ENCODE measurements at places on chromosomes 6 and 20. TPM values are rescaled to one million over a fixed set of nuclear protein-coding genes. Genes with fewer than 3 reads are reported as not detected.

Gene COX4I2
- total RNA-seq: 10.1 TPM

Gene MEP1A
- total RNA-seq: not detected

Gene OR12D3
- not detected for total RNA-seq

Gene ADAM33
- 12.2 TPM for total RNA-seq

Gene SNAP91
- total RNA-seq: 1.3 TPM

Gene WFDC5
- not detected for total RNA-seq

Gene EEF1A2
- total RNA-seq: 1,346 TPM

Gene ITPA
- 17.2 TPM for total RNA-seq

Gene MAP1LC3A
- total RNA-seq: 137 TPM

Gene ANGPT4
- 0.05 TPM for total RNA-seq

Gene PPP1R3G
- 13.9 TPM for total RNA-seq

Gene TINAG
- 0.15 TPM for total RNA-seq

Gene SLCO4A1
- total RNA-seq: 9.4 TPM

Gene TPX2
- total RNA-seq: 0.72 TPM

Gene DEFB124
- total RNA-seq: not detected

Gene POPDC3
- 59.2 TPM for total RNA-seq

Gene KCNK16
- not detected for total RNA-seq

Gene THBS2
- total RNA-seq: 10.7 TPM

Gene CEP43
- 12.3 TPM for total RNA-seq

Gene PTCRA
- total RNA-seq: not detected

Gene ITPR3
- 6.1 TPM for total RNA-seq

Measured in left ventricle myocardium superior (tissue), 1 donor.